Upper lobe of right lung (tissue), 1 donor: ENCODE measurements at places on chromosomes 12 and 14. TPM values are rescaled to one million over a fixed set of nuclear protein-coding genes. Genes with fewer than 3 reads are reported as not detected.

- H3K4me3 ChIP-seq, result no peak overlapping the region
- H3K27me3 ChIP-seq, result no peaks in the 10 kb centered on the region
- no peak for DNase-seq
These were observed 35.8 kb downstream of the CKAP4 start for GRCh38 chr12:106211973-106212372.

DNA sequence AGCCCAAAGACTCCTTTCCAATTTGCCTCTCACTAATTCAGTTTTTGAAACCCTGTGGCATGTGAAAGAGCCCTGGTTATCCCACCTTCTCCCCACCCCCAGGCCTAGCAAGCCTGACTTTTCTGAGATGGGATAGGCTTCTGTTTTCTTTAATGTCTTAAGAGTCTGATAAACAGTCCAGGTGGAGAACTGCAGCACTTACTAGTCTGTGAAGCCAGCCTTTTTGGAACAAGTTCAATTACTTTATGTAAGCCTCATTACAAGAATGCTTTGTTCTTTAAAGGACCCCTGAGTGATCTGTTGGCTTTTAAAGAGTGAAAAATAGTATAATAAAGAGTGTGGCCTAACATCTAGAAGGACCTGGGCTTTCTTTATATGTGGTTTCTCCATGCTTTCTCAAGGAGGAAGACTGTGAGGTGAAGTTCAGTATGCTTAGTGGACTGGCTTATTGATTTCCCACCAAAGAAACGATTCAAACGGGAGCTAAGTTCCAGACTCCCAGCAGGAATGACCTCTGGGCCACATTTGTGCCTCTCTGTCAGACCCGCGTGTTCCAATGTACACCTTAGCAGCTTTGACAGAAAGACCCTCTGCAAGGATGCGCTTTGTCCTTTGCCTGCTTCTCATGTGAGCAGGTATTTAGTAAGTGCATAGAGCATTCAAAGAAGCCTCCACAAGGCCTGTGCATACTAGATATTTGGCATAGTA lies 129.5 kb downstream of the DAAM1 start:
- peaks cover 33% of the 10 kb centered on the region for H3K4me1 ChIP-seq
- no peaks in the 10 kb centered on the region for H3K36me3 ChIP-seq
- no peak for DNase-seq
- H3K27me3 ChIP-seq, result no peaks in the 10 kb centered on the region
- peak overlapping the region; percentile 55 for H3K27ac ChIP-seq

Gene LRRC10
- total RNA-seq, result not detected

- H3K4me1 ChIP-seq, result no peaks in the 10 kb centered on the region
- no peaks in the 10 kb centered on the region for H3K27me3 ChIP-seq
- H3K4me3 ChIP-seq, result no peak overlapping the region
- H3K36me3 ChIP-seq, result peaks cover 85% of the 10 kb centered on the region
These were observed 28.5 kb downstream of the YARS2 start for GRCh38 chr12:32727237-32727636.

DNA sequence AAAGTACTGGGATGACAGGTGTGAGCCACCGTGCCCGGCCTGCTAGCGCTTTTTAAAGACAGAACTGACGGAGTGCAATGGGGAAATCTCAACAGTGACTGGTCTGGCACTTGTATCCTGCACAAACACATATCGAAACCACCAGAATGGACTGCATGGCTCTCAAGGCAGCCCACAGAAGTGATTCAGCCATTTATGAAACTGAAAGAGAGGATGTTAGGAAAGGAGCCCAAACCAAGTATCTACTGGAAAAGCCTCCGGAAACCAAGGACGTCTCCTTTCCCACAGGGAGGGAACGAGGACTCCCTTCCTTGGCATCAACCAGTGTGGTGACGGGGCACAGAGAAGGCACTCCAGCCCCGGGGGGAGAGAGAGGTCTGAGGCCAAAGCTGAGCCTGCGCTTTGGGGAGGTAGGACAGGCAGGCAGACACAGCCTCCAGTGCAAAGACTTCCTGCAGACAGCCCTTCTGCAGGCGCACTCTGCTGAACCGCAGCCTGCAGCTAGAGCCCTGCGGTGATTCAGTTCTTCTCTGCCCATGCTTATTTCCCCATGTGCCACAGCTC lies 16.5 kb downstream of the SLC15A4 start:
- no peak for DNase-seq
- peaks cover 46% of the 10 kb centered on the region for H3K36me3 ChIP-seq
- no peak overlapping the region for H3K27ac ChIP-seq
- peaks cover 11% of the 10 kb centered on the region for H3K4me1 ChIP-seq

DNA sequence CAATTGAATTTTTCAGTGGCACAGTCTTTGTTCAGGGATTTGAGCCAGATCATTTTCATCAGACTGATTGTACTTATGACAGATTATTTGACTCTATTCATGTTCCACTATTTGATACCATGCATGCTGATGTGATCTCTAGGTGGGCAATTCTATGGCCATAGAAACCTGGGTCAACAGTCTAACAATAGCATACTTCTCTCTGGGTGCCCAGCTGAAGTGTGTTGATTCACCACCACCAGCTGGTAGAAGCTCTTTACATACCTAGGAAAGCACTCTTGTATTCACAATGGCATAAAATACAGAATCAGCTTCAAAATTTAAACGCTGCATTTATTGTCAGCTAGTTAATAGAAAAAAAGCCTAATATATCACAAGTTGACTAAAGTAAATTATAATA lies 90.2 kb upstream of the TMTC2 start:
- no peak overlapping the region for H3K4me3 ChIP-seq
- no peaks in the 10 kb centered on the region for H3K4me1 ChIP-seq
- no peak overlapping the region for H3K27ac ChIP-seq
- H3K27me3 ChIP-seq, result no peaks in the 10 kb centered on the region
